ENCODE measurements at places on chromosomes 5 and 9. TPM values are rescaled to one million over a fixed set of nuclear protein-coding genes. Genes with fewer than 3 reads are reported as not detected.

DNA sequence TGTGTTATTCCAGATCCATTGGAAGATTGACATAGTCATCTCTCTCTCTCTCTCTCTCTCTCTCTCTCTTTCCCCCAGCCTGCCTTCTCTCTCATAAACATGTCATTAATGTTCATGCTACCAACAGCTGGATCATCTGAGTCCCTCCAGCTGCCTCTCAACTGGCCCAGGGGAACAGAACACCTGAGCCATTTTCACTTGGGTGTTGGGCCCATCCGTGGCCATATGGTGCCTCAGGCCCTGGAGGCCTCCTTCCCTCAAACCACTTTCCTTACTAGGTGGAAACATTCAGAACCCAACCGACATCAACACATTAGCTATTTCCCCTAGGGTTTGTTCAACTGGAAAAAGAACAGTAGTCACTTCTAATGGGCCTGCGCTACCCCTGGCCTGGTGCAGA is 196.2 kb downstream of the FRMD3 start:
- no peak for DNase-seq

DNA sequence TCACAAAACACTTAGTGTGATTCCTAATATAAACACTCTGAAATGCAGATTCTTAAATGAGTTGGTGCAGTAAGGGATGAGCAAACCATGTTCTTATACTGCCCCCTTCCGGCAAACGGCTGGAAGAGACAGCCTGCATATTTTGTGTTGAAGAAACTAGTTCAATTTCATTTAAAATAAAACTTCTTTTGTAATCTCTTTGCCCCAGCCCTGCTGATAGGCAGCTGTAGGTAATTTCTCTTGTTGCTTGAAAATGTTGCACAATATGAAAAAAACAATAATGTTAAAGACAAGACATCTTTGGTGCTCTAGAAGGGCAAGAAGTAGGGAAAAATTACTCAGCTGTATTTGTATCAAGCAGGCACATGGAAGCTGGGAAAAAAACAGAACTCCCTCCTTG is 89.7 kb upstream of the CCNG1 start:
- DNase-seq, result peak; percentile 76

DNA sequence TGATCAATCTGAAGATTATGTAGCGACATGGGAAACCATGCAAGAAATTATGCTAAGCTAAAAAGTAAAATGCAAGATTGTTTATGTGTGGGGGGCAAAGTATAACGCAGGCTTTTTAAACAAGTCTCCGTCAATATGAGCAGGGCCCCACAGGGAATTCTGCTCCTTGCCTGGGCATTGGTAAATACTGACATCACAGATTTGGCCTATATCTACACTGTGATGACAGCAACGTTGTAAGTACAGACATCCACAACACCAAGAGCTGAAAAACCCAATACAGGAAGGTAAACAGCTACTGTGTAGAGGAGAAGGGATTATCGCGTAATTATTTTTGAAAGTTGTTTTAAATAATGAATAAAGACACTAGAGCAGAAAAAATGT is 74.5 kb upstream of the SLC25A51 start:
- DNase-seq, result no peak

GRCh38 chr5:124474528-124475215 is 271.8 kb downstream of the ZNF608 start:
- DNase-seq, result no peak

GRCh38 chr5:180593446-180594206 is 2.3 kb upstream of the SCGB3A1 start:
- DNase-seq, result no peak

- DNase-seq, result no peak
Observed at GRCh38 chr5:91166059-91166807, 216.9 kb downstream of the ARRDC3 start.

- DNase-seq, result no peak
Observed at GRCh38 chr9:94996641-94997040, 270.1 kb downstream of the AOPEP start.

DNA sequence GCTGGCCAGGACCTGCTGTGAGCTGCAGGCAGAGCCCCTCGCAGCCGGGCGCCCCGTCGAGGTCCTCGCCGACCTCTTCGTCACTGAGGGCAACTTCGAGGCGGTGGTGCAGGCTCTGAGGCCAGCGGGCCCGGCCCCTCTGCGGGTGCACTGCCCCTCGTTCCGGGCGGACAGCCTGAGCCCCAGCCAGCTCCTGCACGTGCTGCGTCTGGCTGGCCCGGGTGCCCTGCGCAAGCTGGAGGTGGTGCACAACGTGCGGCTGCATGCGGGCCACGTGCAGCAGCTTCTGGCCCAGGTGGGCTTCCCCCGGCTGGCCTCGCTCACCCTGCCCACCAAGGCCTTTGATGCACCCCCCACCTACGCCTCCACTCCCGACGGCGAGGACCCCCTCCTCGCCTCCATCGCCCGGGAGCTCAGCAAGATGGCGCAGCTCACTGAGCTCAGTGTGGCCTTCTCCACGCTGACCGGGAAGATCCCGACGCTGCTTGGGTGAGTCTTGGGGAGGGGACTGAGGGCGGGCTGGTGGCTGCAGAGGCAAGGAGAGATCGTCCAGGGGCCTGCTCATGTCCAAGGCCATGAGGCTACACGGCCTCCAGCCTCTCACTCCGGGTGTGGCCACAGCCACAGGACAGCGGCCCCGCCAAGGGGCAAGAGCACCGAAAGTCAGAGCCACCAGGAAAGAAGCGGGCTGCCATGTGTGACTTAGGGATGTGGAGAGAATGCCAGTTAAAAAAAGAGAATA is 825 bp downstream of the LRRC14B start:
- DNase-seq, result no peak

DNA sequence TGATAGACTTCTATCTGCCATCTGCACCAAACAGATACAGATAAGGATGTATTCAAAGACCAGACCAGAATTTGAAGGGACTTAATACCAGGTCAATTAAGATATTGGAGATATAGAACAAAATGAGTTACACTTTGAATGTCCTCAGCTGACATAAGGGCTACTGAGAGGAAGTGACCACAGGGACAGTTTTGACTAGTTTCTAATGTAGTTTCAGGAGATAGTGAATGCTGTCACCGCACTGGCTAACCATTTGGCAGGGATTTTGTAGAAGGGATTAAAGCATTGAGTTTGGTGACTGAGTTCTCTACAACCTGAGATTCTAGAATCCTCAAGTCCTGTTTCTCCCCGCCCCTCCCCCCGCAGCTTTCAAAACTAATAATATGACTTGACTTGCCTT is 22.7 kb downstream of the CCNH start:
- no peak for DNase-seq

- DNase-seq, result no peak
Observed at GRCh38 chr5:107814183-107814827, 143.6 kb upstream of the EFNA5 start.

- DNase-seq, result peak; percentile 13
Observed at GRCh38 chr5:142839711-142840346, 69.7 kb downstream of the ARHGAP26 start.

GRCh38 chr5:157354800-157355199 is 88.9 kb downstream of the CYFIP2 start:
- DNase-seq, result no peak

Gene SLC35D2
- 14.5 TPM for total RNA-seq

Gene PCDHGA4
- total RNA-seq, result 2.9 TPM

Gene UGT3A1
- total RNA-seq, result not detected

Gene CAMSAP1
- total RNA-seq, result 45.8 TPM

Gene SLC6A18
- not detected for total RNA-seq

Gene LHX2
- not detected for total RNA-seq

Gene CHSY3
- 12.8 TPM for total RNA-seq

Gene GPRIN1
- 9.6 TPM for total RNA-seq

Gene ARL14EPL
- 0.47 TPM for total RNA-seq
